SK-N-DZ (cell line): ENCODE measurements at places on chromosomes 1 and 21.

DNA sequence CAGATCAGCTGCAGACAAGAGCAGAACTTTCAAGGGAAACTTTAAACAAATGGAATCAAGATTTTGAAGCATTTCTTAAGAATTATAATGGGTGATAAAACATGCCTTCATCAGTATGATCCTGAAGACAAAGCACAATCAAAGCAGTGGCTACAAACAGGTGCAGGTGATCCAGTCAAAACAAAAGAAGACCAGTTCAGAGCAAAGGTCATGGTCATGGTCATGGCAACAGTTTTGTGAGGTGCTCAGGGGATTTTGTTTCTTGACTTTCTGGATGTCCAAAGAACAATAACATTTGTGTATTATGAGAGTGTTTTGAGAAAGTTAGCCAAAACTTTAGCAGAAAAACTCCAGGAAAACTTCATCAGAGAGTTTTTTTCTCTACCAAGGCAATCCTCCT lies 681.7 kb upstream of the PTBP2 start:
- DNase-seq = no peak

DNA sequence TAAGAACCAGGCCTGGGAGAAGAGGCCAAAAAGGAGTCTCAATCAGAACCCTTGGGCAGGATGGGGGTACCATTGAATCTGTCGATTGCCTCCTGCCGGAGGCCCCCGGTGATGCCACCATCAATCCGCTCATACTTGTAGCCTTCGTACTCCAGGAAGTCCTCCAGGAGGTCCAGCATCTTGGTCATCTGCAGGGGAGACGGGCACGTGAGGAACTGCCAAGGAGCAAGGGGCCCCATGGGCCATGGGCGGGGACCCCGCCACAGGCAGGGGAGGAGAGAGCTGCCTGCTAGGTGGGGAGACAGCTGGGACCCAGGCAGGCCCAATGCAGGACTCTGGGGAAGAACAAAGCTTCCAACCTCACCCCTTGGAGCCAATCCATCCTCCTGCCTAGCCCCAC lies 48.6 kb downstream of the CHD5 start:
- no peak for DNase-seq

DNA sequence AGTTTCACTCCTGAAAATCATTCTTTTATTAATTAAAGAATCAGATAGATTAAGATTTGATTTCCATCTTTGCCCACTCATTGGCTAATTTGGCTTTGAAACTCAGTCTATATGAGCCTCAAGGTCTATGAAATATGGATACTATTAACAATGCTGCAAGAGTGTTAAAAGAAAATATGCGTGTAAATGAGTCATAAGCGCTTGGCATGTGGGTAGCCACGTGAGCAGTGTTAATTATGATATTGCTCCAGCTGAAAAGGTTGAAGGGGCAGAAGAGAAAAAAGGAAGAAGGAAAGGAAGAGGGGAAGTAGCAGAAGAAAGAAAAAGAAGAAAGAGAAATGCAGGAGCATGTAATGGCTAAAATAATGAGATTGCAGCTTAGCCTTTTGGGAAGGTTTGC lies 151.4 kb downstream of the CHRM3 start:
- DNase-seq = no peak

GRCh38 chr21:38965910-38966504 lies 160.3 kb downstream of the ETS2 start:
- peak; percentile 89 for DNase-seq

- DNase-seq = no peak
Measured at GRCh38 chr1:6581561-6582305, 1.9 kb downstream of the ZBTB48 start.

GRCh38 chr1:117392771-117393170 lies 25.5 kb downstream of the MAN1A2 start:
- DNase-seq = no peak

- no peak for DNase-seq
Measured at GRCh38 chr1:200041337-200042118, 14.0 kb downstream of the NR5A2 start.

DNA sequence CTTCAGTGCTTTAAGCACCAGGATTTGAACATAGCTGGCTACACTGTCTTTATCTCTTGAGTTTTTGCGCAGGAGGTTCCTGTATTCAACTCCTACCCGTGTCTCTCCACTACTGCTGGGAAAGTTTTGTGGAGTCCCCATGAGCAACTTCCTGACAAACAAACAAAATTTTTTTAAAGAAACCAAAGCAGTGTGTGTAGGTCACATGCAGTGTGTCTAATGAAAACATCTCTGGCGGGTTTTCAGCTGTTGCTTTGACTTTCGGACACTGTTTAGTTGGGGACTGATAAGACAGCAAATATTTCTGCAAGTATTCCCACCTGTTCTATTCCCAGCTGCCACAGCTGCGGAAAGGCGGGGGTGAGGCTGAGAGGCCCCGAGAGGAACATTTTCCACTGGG lies 2.0 kb downstream of the PSEN2 start:
- no peak for DNase-seq

GRCh38 chr1:1616045-1616790 lies 918 bp downstream of the MIB2 start:
- DNase-seq = no peak

GRCh38 chr1:219147571-219148019 lies 26.1 kb upstream of the LYPLAL1 start:
- DNase-seq = no peak

- DNase-seq = no peak
Measured at GRCh38 chr21:15134701-15135470, 70.1 kb upstream of the NRIP1 start.

DNA sequence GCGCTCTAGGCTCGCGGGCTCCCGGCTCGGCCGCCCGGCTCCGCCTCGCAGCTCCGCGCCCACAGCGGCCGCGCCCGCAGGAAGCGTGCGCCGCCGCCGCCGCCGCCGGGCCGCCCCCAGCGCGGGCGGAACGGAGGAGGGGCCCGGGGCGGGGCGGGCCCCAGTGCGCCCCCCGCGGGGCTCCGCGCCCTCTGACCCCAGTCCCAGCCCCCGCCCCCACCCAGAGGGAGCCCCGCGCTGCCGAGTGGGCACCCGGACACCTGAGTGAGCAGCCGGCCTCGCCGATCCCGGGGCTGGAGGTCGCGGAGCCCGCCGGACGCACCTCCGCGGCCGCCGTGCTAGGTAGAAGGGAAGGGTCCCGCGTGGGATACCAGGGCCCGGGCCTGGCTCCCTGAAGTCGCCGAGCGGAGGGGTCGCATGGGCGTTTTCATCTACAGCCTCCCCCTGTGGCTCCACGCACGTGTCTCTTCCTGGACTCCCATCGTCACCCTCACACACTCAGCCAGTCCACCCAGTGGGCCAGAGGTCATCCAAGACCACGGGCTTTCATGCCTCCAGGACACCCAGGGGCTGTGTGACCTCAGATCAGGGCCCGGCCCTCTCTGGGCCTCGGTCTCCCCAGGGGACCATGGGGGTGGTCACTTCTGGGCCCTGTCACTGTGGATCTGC lies at the start of gene SDC3:
Gene SDC3 (minus strand): TSS at position 63 of the 669 bp plus-strand sequence. CDS start 172 bp downstream, outside the sequence.
- DNase-seq = no peak

DNA sequence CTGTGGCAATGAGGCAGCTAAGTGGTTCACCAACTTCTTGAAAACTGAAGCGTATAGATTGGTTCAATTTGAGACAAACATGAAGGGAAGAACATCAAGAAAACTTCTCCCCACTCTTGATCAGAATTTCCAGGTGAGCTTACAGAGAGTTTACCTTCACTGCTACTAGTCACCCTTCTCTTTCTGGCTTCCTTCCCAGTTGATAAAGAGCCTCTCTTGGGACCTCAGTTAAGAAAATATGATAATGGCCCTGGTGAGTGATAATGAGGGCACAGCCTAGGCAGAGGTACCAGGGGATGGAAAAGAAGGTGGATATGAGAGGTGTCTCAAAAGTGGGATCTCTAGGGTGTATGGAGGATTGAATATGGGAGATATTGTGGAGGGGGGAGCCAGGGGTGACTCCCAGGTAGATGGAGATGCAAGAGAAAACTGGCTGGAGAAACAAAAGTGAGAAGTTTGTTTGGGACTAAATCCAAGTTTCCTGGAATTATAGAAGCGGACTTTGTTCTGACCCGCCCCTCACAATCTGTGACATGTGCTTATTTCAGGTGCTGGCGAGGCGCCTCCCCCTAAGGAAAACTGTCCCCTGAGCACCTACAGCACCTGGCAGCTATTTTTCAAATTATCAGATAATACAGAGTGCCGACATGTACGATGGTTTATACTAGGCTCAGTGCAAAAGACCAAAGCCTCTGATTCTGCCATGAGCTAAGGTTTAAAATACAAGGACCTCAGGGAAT lies 13.7 kb downstream of the MTARC2 start:
- DNase-seq = no peak

- DNase-seq = no peak
Measured at GRCh38 chr1:159436469-159436868, 3.1 kb upstream of the OR10J1 start.

- DNase-seq = no peak
Measured at GRCh38 chr1:23099171-23099536, 69.5 kb downstream of the LUZP1 start.

DNA sequence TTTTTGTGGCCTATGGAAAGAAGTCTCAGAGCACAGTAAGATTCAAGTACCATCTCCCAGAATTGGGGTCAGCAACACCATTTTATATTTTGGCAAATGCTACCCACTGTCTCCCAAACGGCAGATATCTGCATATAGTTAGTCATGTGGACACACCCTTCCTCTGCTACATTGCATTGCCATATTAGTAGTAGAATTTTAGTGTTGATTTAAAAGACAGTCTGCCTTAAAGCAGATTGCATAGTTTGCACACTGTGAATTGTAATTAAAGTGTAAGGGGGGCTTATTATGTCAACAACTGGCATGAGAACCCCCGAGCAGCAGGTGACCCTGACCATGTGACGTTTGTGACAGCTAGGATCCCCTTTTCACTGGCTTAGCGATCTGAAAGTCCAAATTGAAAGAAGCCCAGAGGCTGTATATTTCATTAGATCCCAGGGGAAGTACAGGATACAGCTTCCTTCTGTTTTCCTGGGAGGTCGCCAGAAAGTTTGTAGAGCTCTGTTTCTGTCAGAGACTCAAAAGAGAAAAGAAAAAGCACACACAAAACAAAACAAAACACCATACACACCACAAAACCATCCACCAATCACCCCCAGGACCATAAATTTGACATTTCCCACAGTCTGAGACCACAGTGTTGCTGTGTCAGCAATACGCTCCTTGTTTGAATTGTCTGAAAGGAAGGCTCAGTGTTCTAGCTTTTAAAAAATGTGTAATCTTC lies 172.4 kb downstream of the NFIA start:
- no peak for DNase-seq

- no peak for DNase-seq
Measured at GRCh38 chr1:184433956-184434502, 47.2 kb downstream of the C1orf21 start.

GRCh38 chr1:232901255-232901654 lies 49.2 kb upstream of the NTPCR start:
- no peak for DNase-seq

DNA sequence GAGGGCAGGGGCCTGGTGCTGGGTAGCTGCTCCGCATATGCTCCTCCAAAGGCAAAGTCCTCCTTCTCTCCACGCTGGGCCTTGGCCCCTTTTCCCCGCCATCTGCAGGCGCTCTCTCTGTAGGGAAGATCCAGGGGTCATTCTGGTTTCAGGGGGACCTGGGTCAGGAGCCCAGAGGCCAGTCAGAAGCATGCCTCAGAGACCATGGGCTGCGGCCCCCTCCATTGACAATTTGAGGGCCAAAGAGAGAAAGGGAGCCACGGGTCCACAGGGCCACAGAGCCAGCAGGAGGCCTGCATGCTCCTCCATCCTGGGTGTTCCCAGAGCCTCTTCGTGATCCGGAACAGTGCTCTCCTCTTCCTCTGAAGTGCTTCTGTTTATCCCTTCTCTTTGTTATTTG lies 2.1 kb upstream of the CLDN19 start:
- DNase-seq = no peak

- DNase-seq = peak; percentile 54
Measured at GRCh38 chr1:174262349-174263241, 103.3 kb downstream of the RABGAP1L start.

DNA sequence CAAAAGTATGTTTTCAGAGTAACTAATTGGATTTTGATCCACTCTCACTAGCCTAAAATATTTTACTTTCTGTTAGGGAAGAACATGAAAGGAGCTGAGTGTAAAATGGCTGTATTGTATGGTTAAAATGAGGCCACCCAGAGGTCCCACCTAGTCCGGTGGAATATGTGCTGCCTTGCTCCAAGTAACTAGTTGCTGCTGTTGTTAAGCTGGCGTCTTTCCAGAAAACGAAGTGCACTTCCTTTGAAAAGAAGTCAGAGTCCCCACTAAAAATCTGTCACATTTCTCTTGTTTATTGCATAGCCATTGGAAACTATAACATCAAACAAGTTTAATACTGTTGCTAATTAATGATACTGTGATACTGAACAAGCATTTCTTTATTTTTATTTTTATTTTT lies 3.2 kb downstream of the SLC25A33 start:
- no peak for DNase-seq

DNA sequence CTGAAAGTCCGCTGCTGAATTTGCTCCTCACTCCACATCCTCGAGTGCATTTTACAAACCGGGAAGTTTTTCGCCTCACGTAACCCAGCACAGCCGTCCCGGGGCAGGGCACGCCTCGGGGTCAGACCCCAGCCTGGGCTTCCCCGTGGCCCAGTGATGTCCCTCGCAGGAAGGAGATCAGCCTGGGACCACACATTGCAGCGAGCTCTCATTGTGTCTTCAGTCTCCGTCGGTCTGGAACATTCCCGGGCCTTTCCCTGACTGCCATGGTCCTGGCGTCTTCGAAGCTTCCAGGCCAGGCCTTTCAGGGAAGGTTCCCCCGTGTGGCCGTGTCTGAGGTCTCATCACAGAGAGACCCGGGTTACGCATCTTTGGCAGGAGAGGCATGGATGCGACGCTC lies 43.5 kb downstream of the MORN1 start:
- DNase-seq = no peak

- no peak for DNase-seq
Measured at GRCh38 chr1:67869233-67869632, 36.0 kb upstream of the GNG12 start.

DNA sequence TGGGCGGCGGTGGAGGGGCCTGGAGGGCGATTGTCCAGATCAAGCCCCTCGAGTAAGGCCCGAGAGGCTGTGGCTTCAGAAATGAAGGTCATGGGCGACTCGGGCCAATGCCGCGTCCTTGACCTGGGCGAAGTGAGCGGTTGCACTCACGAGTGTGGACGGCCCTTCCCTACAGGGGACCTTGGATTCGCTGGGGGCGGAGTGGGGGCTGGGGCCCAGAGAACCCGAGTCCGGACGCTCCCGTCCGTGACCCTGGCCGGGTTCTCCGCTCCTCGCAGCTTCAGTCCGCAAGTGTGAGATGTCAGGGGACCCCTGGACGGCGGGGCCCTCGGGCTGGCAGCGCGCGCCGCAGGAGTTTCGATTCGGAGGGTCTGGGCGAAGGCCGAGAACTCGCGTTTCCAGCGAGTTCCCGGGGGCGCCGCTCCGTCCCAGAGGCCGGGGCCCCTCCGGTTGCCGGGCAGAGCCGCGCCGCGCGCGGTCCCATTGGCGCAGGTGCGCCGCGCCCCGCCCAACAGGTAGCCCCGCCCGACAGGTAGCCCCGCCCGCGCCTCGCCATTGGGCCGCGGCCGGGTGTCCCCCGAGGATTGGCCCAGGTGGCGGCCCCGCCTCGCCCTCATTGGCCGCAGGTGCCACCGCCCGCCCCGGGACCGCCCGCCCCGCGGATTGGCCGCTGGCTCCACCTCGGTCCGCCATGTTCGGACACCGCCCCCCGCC lies at the start of gene PRKCZ:
Gene PRKCZ (plus strand): TSS at position 694 of the 714 bp plus-strand sequence. CDS start 220 bp downstream, outside the sequence.
- DNase-seq = no peak

GRCh38 chr1:115088115-115088778 lies 1.1 kb downstream of the TSPAN2 start:
- no peak for DNase-seq

- peak; percentile 52 for DNase-seq
Measured at GRCh38 chr1:28104866-28105467, 16.6 kb upstream of the EYA3 start.
